Right ventricle myocardium superior (tissue), 1 donor: ENCODE measurements at places on chromosomes 16 and 17. TPM values are rescaled to one million over a fixed set of nuclear protein-coding genes. Genes with fewer than 3 reads are reported as not detected.

- DNase-seq: no peak
These were observed 95.0 kb downstream of the HS3ST4 start for GRCh38 chr16:25786748-25787147.

DNA sequence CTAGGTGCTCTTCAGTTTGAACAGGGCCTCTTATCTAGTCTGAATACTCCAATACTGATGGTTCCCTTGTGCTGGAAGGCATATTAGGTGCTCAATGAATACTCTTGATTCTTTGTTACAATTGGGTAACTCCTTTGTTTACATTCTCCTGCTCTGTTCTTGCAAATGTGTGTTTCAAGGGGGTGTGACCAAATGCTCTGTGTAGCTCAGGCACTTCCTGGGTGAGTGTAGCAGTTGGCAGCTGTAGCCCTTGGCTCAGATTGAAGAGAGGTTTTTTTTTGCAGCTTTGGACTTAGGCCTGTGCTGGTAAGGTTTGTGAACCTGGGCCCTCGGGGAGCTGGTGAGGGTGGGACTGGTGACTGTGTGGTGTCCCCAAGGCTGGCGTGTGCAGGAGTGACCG is 20.2 kb downstream of the TBCD start:
- no peak for DNase-seq

- no peak for DNase-seq
These were observed 632 bp downstream of the BAIAP3 start for GRCh38 chr16:1333854-1334700.

Gene IGF2BP1
- total RNA-seq: not detected

DNA sequence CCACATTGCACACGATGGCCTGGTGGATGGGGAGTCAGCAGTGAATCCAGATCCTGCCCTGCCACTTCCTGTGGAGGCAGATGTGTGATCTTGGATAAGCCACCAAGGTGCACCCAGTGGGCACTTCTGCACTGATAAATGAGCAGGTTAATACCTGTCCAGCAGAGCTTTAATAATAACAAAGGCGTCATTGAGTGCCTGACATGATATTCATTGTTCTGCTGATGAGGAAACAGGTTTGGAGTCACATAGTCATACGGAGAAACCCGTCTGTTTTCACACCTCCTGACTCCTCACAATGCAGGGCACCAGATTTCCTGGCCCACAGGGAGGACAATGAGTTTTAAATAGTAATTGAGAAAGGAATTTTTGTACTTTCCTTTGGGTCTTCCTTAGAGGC is 324.6 kb upstream of the CDH5 start:
- DNase-seq: no peak

GRCh38 chr17:30224419-30224960 is 11.0 kb downstream of the SLC6A4 start:
- DNase-seq: no peak
